CD4-positive, CD25-positive, alpha-beta regulatory T cell (primary cell): ENCODE measurements at places on chromosomes 4 and X. TPM values are rescaled to one million over a fixed set of nuclear protein-coding genes. Genes with fewer than 3 reads are reported as not detected.

GRCh38 chr4:182640932-182641331, 276.3 kb downstream of the DCTD start:
- no peak overlapping the region for H3K27ac ChIP-seq
- no peaks in the 10 kb centered on the region for H3K27me3 ChIP-seq

DNA sequence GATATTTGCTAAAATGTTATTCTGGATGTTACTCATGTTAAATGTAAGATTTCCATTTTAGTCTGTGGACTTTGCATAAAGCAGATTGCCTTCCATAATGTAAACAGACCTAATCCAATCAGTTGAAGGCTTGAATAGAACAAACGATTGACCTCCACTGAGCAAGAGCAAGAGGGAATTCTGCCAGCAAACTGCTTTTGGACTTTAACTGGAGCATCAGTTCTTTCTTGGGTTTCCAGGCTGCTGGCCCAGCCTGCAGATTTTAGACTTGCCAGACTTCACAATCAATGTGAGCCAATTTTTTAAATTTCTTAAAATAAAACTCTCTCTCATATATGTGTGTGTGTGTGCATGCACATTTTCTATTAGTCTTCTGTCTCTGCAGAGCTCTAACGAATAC, 1248.8 kb downstream of the ADGRL3 start:
- H3K36me3 ChIP-seq = no peaks in the 10 kb centered on the region
- no peaks in the 10 kb centered on the region for H3K4me1 ChIP-seq
- no peaks in the 10 kb centered on the region for H3K27me3 ChIP-seq
- H3K27ac ChIP-seq = no peak overlapping the region
- H3K4me3 ChIP-seq = no peak overlapping the region

- H3K4me3 ChIP-seq = no peak overlapping the region
- H3K4me1 ChIP-seq = peaks cover 16% of the 10 kb centered on the region
- no peak overlapping the region for H3K27ac ChIP-seq
Measured at GRCh38 chrX:66012094-66012534, 27.8 kb downstream of the VSIG4 start.

GRCh38 chrX:78619834-78620233, 39.3 kb downstream of the RTL3 start:
- no peaks in the 10 kb centered on the region for H3K36me3 ChIP-seq
- no peak for DNase-seq
- no peaks in the 10 kb centered on the region for H3K27me3 ChIP-seq

DNA sequence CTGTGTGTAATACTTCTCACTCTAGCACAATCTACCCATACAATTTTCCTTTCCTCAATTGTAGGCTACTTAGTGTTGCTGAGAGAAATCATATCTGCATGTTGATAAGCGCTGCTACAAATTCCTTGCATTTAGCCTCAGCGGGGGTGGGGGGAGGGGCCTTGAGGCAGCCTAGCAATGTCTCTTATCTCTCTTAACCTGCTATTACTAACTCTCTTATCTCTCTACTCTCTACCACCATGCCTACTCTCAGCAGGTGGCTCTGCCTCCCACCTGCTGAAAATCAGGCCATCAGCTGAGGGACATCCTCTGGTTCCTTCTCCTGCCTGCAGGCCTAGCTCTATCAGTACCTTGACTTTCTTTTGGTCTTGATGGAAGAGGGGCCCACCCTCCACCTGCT, 98.9 kb downstream of the GPR82 start:
- H3K27me3 ChIP-seq = no peaks in the 10 kb centered on the region
- H3K36me3 ChIP-seq = peaks cover 2% of the 10 kb centered on the region
- no peak overlapping the region for H3K27ac ChIP-seq
- no peak for DNase-seq

DNA sequence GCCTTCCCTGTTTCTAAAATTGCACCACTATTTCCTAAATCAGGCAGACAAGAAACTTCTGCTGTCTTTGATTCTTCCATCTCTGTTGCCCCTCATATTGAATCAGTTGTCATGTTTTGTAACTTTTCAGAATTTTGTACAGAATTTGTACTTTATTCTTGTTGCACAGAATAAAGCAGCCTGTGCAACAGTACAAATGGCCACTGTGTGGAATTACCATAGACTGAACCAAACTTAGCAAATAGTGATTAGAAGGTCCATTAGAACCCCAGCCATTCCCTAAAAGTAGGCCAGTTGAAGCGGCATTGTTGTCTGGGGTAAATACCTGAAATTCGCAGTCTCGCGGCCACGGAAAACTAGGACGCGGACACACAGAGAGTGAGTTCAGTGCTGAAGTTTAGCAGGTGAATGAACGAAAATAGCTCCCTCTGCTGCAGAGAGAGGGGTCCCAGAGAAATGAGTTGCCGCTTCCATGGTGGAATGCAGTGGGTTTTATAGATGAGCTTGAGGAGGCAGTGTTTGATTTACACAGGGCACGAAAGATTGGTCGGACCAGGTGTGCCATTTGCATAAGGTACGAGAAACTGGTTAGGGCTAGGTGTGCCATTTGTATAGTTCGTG, 71.8 kb downstream of the C4orf33 start:
- H3K4me1 ChIP-seq = no peaks in the 10 kb centered on the region
- peaks cover 3% of the 10 kb centered on the region for H3K27me3 ChIP-seq
- DNase-seq = no peak
- no peak overlapping the region for H3K4me3 ChIP-seq

DNA sequence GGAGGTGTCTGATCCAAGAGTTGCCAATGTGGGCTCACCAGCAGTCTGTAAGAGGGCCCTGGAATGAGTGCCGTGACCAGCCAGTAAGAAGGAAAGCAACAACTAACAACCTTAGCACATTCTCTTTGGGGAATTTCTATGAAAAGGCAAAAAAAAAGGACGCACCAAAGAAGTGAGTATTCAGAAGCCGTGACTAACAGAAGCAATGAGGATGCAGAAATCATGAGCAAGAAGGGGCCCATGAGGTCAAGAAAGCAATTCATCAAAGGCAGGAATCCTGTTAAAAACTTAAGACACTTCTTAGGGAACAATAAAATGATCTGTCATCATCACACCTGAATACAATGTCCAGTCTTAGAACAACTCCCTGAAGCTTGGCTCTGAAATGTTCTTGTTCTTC, 260.5 kb downstream of the RAPGEF2 start:
- H3K4me3 ChIP-seq = no peak overlapping the region
- peaks cover 2% of the 10 kb centered on the region for H3K27me3 ChIP-seq
- H3K4me1 ChIP-seq = no peaks in the 10 kb centered on the region
- peaks cover 7% of the 10 kb centered on the region for H3K36me3 ChIP-seq
- no peak overlapping the region for H3K27ac ChIP-seq

DNA sequence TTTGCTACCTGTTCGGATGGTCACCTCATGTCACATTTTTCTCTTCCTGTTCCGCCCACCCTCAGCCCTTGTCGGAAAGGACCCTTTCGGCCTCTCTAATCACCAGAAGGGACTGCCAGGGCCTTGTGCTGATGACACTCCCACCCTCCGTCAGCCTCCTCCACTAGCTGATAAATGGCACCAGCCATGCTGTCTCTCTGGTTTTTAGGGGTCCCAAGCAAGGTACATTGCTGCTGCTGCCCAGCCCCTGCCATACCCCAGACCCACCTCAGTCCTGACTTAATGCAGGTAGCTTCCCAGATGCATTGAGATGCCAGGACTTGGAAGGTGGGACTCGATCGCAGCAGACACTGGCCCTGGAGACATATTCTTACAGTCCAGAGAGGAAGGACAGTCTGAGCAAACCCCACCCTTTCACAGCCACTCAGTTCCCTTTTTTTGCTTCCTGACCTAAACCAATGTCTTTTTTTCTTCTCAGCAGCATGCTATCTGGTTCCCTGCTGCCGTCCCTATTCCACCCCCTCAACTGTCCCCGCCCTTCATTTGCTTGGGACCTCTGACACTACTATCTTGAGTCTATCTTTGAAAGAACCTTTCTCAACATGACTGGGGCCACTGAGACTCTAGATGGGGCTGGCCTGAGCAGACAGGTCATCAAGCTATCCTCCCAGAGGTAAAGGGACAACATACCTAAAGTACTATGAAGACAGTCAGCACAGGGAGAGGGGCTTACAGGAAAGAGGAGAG, at the start of gene BTK:
Gene BTK (minus strand): TSS at position 397 of the 747 bp plus-strand sequence. CDS start 10,907 bp downstream, outside the sequence.
- no peak within 1 kb of the TSS for H3K4me3 ChIP-seq
- H3K27ac ChIP-seq = no peak within 1 kb of the TSS
- H3K4me1 ChIP-seq = no peaks in the 10 kb centered on the region
- no peaks in the 10 kb centered on the region for H3K27me3 ChIP-seq

DNA sequence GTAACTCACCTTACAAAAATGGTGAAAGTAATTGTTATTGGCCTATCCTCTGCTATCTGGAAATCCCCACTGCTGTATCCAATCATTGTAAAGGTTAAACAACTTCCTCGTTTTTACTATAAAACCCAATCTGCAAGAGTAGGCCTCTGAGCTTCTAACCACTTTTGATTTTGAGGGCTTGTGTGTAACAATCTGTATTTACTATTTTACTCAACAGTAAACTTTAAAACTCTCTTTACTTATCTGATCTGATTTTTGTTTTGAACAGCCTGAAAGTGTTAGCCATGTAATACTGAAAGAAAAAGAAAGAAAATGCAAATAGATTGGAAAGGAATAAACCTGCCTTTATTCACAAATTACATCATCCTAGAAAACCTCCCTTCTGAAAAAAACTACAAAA, 63.1 kb downstream of the SLC10A7 start:
- DNase-seq = peak; percentile 54
- peak overlapping the region; percentile 69 for H3K4me3 ChIP-seq
- peaks cover 16% of the 10 kb centered on the region for H3K4me1 ChIP-seq
- no peaks in the 10 kb centered on the region for H3K36me3 ChIP-seq

GRCh38 chrX:47178337-47178736, 15.3 kb upstream of the UBA1 start:
- H3K4me1 ChIP-seq = no peaks in the 10 kb centered on the region
- no peaks in the 10 kb centered on the region for H3K27me3 ChIP-seq
- no peak for DNase-seq
- H3K36me3 ChIP-seq = peaks cover 67% of the 10 kb centered on the region

GRCh38 chrX:1592470-1593142, 1.2 kb downstream of the AKAP17A start:
- peak; percentile 38 for DNase-seq
- peaks cover 36% of the 10 kb centered on the region for H3K36me3 ChIP-seq
- peak overlapping the region; percentile 74 for H3K27ac ChIP-seq
- peak overlapping the region; percentile 67 for H3K4me3 ChIP-seq
- no peaks in the 10 kb centered on the region for H3K27me3 ChIP-seq
- peaks cover 27% of the 10 kb centered on the region for H3K4me1 ChIP-seq

- peaks cover 3% of the 10 kb centered on the region for H3K27me3 ChIP-seq
- H3K4me1 ChIP-seq = no peaks in the 10 kb centered on the region
- no peak for DNase-seq
- no peak overlapping the region for H3K27ac ChIP-seq
- no peaks in the 10 kb centered on the region for H3K36me3 ChIP-seq
- no peak overlapping the region for H3K4me3 ChIP-seq
Measured at GRCh38 chr4:139596034-139596683, 40.1 kb upstream of the SETD7 start.

GRCh38 chrX:69428216-69428615, 75.9 kb upstream of the NALF2 start:
- no peaks in the 10 kb centered on the region for H3K27me3 ChIP-seq
- no peak overlapping the region for H3K27ac ChIP-seq
- DNase-seq = no peak
- H3K4me3 ChIP-seq = no peak overlapping the region

GRCh38 chrX:100636321-100636991, at the start of gene TSPAN6:
TSPAN6 (minus strand) TSS chrX:100636806; CDS start chrX:100636694, 112 bp downstream.
- no peaks in the 10 kb centered on the region for H3K36me3 ChIP-seq
- H3K27ac ChIP-seq = no peak within 1 kb of the TSS
- no peaks in the 10 kb centered on the region for H3K27me3 ChIP-seq
- H3K4me1 ChIP-seq = no peaks in the 10 kb centered on the region
- no peak within 1 kb of the TSS for H3K4me3 ChIP-seq
- DNase-seq = peak; percentile 69

- H3K27me3 ChIP-seq = no peaks in the 10 kb centered on the region
- no peaks in the 10 kb centered on the region for H3K36me3 ChIP-seq
- no peak overlapping the region for H3K27ac ChIP-seq
- DNase-seq = no peak
- no peaks in the 10 kb centered on the region for H3K4me1 ChIP-seq
- no peak overlapping the region for H3K4me3 ChIP-seq
Measured at GRCh38 chrX:148537556-148538182, 37.3 kb downstream of the AFF2 start.

DNA sequence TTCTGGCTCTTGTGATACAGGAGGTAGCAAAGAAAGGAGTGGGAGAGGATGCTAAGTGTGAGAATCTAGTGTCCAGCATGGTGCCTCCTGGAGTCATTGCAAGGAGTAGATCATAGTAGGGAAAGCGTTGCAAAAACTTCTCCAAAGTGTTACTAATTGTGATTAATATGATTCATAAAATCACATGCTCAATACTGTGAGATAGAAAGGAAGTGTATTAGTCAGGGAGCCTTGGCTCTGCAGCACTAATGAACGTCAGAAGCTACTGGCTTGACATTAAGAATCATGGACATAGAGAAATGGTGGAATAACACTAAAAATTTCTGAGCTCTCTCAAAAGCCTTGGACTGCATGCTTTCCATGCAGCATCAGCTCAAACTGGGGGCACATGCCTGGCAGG, 299.1 kb downstream of the EVC2 start:
- no peak overlapping the region for H3K27ac ChIP-seq
- H3K4me3 ChIP-seq = no peak overlapping the region
- H3K27me3 ChIP-seq = no peaks in the 10 kb centered on the region

GRCh38 chrX:49054073-49054762, 4.6 kb upstream of the CCDC120 start:
- peak overlapping the region; percentile 81 for H3K27ac ChIP-seq
- DNase-seq = no peak
- peak overlapping the region; percentile 53 for H3K4me3 ChIP-seq

- no peak for DNase-seq
- H3K27ac ChIP-seq = no peak overlapping the region
- no peaks in the 10 kb centered on the region for H3K27me3 ChIP-seq
- H3K4me1 ChIP-seq = no peaks in the 10 kb centered on the region
- H3K36me3 ChIP-seq = no peaks in the 10 kb centered on the region
- no peak overlapping the region for H3K4me3 ChIP-seq
Measured at GRCh38 chr4:104382961-104383360, 111.7 kb downstream of the CXXC4 start.

DNA sequence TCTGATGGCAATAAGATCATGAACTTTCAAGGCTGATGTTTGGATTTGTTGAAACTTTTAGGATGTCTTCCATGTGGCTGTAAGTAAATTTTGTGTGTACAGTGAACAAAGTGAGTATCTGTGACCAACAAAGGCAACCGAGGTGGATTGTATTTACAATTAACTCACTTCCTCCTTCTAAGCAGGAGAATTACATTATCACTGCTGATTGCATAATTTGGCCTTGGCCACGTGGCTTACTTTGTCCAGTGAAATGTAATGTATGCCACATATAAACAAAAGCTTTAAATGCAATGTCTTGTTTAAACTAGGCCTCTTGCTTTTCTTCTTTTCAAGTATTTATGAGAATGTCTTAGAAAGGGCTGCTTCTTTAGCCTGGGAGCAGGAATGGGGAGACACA, 66.3 kb upstream of the MAD2L1 start:
- H3K4me1 ChIP-seq = no peaks in the 10 kb centered on the region
- no peak for DNase-seq
- no peaks in the 10 kb centered on the region for H3K27me3 ChIP-seq
- H3K27ac ChIP-seq = no peak overlapping the region
- no peak overlapping the region for H3K4me3 ChIP-seq

The HMX1 gene
- not detected for total RNA-seq

The GATB gene
- 7.9 TPM for total RNA-seq

The PLCXD1 gene
- 13.3 TPM for total RNA-seq

The ZCCHC12 gene
- total RNA-seq = 0.17 TPM

The TLR6 gene
- total RNA-seq = 2.2 TPM

The KDR gene
- not detected for total RNA-seq

The DGAT2L6 gene
- not detected for total RNA-seq

The SLC2A9 gene
- 5.7 TPM for total RNA-seq
